Urinary bladder (tissue), 4 donors: ENCODE measurements at places on chromosomes 2 and 18. TPM values are rescaled to one million over a fixed set of nuclear protein-coding genes. Genes with fewer than 3 reads are reported as not detected.

SERPINB13 gene
- 1.7 TPM for total RNA-seq

DNA sequence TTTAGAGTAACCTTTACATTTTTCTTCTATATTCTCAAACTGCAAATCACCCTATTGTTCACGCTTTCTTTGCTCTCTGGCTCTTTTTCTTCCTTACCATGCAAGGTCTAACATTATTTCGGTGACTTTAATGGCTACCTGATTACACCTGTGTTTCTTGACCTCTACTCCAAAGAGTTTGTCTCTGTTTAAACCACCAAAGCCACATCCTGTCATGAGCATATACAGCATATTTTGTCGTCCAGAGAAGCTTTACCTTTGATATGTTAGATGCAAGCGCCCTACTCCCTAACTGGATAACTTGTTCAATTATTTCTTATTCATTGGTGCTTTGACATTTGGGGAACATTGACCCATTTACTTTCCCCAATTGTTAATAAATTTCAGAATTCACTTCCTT is 565.1 kb upstream of the GCFC2 start:
- DNase-seq = no peak

DNA sequence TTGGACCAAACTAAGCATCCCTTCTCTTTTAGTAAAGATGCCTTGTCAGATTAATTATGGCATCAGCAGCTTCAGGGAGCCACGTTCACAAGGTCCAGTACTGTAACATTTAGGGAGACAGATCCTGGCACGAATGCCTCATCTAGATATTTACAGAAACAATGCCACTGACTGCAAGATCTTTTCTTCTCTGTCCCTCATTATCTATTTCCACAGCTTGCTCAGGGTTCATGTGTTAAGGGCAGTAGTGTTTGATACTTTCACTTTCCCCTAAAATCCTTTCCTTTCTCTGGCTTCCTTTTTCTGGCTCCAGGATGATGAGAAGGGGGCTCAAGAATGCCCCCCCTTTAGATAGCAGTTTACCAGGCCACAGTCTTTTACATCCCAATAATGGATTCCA is 393.9 kb downstream of the BCL11A start:
- no peak for DNase-seq

FBXO15 gene
- 1.1 TPM for total RNA-seq

MC2R gene
- total RNA-seq = not detected

- no peak for DNase-seq
These were observed 61.9 kb upstream of the TFCP2L1 start for GRCh38 chr2:121346859-121347258.

DNA sequence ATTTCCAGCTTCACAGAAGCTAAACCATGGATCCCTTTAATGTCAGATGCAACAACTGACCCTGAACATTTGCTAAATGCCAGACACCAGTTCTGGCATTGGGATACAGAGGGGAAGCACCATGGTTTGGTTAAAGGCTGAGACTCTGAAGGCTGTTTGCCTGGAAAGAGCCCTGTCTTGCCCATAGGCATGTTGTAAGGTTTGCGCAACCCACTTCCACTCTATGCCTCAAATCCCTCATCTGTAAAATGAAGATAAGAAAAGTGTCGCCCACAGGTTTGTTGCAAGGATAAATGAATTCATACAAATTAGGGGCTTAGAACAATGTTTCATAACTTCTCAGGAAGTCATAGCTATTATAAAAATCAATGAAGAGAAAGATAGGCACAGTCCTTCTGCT is 380.9 kb upstream of the GYPC start:
- no peak for DNase-seq

CNDP1 gene
- total RNA-seq = 0.16 TPM

DNA sequence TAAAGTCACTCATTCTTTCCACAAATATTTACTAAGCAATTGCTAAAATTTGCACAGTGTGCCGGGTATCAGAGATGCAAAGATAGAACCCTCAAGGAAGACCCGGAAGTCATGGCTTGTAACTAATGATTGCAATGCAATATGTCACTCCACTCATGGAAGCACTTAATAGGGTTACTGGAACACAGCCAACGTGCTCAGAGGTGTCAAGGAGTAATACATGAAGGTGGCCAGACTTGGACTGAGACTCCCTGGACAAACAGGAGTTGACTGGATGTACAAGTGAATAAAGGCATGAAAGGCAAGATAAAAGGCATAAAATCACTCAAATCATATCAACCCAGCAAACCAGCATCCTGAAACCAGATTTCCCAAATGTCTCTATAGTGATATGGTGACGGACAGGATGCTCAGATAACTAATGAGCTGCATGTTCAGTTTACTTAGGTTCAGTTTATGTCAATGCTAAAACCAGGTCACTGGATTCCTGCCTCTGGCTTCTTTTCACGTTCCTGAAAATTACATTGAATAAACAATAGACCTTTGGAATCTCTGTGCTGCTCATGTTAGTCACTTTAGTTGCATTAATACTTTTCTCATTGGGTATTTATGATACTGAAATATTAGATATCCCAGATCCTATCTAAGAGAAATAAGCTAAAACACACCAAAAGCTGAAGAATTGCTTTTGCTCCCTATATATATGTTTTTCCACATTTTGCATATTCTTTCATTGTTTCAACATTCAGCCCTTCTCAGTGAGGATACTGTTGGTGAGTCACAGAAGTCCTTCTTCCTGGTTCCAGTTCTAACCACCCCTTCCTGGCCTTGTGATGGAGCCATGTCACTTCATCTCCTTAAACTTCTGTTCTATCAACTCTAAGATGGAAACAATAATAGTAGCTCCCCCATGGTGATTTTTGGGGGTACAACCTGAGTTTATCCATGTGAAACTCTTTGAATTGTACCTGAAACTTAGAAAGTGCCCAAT is 688.9 kb upstream of the ID2 start:
- DNase-seq = no peak

GRCh38 chr2:62034715-62035114 is 129.2 kb downstream of the COMMD1 start:
- no peak for DNase-seq

GRCh38 chr2:38465789-38466127 is 88.7 kb upstream of the ATL2 start:
- no peak for DNase-seq

CFC1 gene
- not detected for total RNA-seq

DNA sequence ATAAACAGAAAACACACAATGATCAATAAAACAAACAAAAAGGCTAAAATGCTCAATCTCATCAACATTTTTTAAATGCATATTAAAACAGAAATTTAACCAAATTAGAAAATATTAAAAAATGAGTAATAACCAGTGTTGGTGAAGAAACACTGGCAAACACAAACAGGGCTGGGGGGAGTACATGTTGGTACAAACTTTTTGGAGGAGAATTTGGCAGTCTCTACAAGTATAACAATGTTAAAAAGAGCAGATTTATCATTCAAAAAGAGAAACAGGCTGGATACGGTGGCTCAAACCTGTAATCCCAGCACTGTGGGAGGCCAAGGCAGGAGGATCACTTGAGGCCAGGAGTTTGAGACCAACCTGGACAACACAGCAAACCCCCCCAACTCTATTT is 13.9 kb downstream of the MOB1A start:
- DNase-seq = no peak
